ENCODE measurements at places on chromosomes 1 and 21. TPM values are rescaled to one million over a fixed set of nuclear protein-coding genes. Genes with fewer than 3 reads are reported as not detected.

Gene PADI4
- total RNA-seq: 3.8 TPM

Gene DMBX1
- 0.13 TPM for total RNA-seq

Gene AURKAIP1
- total RNA-seq: 58.9 TPM

Gene FNDC10
- total RNA-seq: 2.4 TPM

Gene EFCAB7
- total RNA-seq: 11.1 TPM

Gene TTF2
- total RNA-seq: 15.3 TPM

Gene PCP4L1
- 0.89 TPM for total RNA-seq

Gene LMX1A
- 0.22 TPM for total RNA-seq

Gene RORC
- total RNA-seq: 0.45 TPM

Gene PDZK1
- 0.58 TPM for total RNA-seq

Gene CCSAP
- total RNA-seq: 9.2 TPM
